Femur (tissue), 1 donor: ENCODE measurements at places on chromosomes 5 and 9.

GRCh38 chr9:130319300-130319699, 53.7 kb downstream of the HMCN2 start:
- DNase-seq = no peak

GRCh38 chr5:164721116-164721515, 1215.7 kb downstream of the MAT2B start:
- no peak for DNase-seq

- no peak for DNase-seq
These were observed 27.8 kb upstream of the GLIS3 start for GRCh38 chr9:4327504-4328191.

- DNase-seq = no peak
These were observed 67.8 kb downstream of the FAT2 start for GRCh38 chr5:151523335-151523734.

DNA sequence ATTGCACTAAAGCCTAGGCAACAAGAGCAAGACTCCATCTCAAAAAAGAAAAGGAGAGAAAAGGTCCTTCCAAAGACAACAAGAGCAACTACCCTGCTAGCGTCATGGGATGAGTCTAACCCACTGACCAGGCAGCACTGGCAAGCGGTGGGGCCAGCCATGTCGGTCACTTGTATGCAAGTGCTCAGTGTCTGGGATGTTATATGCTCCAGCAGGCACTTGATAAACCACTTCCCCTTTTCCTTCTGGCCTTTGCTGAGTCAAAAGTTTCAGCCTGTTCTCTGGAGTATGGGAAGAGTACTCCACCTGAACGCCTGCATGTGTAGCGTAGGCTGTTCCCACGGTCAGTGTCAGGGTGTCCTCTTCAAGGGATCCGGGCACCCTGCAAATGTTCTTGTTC, 9.2 kb upstream of the MXD3 start:
- DNase-seq = no peak

DNA sequence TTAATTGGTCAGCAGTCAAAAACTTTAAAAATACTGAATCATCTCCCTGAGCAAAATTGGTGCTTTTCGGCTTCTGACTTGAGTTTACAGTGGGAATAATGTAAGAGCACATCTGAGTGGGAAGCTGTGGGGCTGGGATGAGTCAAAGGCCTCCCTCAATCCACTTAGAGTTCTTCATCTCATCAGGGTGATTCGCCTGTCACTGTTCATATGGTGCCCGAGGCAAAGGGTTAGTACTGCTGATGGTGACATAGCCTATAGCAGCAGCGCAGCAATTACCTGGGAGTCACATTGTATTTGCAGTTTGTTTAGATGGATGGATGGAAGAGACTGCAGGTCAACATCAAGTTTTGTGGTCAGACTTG, 113.8 kb upstream of the ZNF608 start:
- DNase-seq = no peak

DNA sequence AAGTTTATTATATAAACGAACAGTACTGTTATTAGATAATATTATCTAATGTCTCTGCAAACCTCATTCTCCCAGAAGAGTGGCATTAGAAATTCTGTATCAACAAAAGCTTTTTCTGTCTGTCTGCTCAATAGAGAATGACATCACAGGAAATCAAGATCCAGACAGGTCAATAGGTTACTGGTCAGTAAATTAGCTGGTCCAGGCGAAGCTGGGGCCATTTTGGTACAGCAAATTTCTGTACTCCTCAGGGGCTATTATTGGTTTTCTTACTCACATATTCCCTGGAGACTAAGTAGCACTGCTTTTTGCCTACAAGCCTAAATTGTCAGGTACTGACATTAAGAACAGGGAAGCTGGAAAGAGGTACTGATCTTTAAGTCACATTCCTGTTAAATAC, 80.5 kb downstream of the PLPP1 start:
- no peak for DNase-seq

GRCh38 chr5:53323943-53324642, 156.3 kb upstream of the FST start:
- no peak for DNase-seq

DNA sequence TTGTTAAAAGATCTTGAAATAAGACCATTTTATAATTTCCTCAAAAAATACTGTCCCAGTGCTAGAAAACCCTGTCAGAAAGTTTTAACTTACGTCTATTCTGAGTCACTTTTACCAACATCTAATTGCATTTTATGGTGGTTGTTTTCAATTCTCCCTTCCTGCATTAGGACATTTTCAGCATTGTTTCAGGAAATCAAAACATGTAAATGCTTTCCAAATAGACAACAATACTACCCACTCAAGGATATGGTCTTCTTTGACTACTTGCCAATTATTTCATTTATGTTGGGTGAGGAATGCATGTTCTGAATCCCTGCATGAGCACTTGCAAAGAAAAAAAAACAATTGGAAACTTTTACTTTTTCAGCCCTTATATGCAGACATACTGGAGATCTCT, 284.6 kb upstream of the PDE4D start:
- no peak for DNase-seq

DNA sequence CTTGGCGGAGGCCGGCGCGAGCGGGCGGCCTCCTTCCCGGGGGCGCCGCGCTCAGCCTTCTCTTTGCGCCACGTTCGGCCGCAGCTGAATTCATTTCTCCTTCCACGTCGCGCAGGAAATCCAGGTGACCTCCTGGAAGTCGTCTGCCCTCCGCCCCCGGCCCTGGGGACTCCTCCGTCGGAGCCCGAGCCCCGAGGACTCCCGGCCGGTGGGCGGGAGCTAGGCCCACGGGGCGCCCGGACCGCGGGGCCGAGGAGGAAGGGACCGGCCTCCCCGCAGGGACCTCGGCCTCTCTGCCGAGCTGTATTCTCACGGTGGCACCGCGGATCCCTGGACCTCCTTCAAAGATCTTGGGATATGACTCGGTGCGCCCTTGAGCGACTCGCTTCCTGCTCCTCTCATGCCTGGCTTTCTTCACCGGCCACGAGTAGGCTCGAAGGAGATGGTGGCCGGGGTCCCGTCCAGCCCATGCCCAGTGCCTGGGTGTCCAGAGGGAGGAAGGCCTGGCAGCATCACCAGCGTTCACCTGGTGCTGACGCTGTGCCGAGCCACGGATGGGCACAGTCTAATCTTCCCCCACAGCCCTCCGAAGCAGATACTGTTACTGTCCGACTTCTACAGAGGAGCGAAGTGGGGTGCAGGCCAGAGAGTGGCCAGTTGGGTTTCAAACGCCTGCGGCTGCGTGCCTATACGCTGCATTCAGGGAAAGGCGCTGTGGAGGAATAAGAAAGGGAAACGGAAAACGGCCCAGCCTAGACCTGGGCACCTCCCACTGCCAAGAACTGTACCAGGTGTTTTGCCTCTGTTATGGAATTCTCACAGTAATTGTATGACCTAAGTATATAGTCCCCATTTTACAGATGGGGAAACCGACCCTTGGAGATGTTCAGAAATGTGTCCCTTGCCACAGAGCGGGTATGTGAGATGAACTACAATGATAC, 47.3 kb downstream of the PAX5 start:
- no peak for DNase-seq

- no peak for DNase-seq
These were observed 35.3 kb downstream of the HNRNPH1 start for GRCh38 chr5:179588166-179588565.

DNA sequence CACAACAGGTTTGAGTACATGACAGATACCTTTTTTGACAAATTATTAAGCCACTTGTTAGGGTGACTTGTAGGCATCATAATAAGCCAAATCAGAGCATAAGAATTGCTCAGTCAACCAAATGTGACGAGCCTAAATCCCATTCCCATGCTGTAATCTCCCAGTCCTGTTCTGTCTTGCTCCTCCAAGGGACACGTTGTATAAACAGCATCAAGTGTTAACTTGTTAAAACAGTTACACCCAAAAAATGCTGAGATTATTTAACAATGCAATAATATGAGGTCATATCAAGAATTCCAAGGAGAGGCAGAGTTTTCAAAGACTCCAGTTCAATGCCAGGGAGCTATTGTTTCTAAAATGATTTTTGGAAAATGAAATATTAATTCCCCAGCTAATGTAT, 76.2 kb downstream of the SH3TC2 start:
- DNase-seq = no peak

GRCh38 chr5:152271420-152271819, 133.7 kb downstream of the NMUR2 start:
- DNase-seq = no peak

- peak; percentile 50 for DNase-seq
These were observed at the start of gene TMOD1 for GRCh38 chr9:97501177-97501971. Gene TMOD1, plus strand, starts transcription at chr9:97501666. Its CDS starts 22,523 bp downstream, at chr9:97524189.

GRCh38 chr9:124980431-124980830, 39.5 kb upstream of the GOLGA1 start:
- no peak for DNase-seq

DNA sequence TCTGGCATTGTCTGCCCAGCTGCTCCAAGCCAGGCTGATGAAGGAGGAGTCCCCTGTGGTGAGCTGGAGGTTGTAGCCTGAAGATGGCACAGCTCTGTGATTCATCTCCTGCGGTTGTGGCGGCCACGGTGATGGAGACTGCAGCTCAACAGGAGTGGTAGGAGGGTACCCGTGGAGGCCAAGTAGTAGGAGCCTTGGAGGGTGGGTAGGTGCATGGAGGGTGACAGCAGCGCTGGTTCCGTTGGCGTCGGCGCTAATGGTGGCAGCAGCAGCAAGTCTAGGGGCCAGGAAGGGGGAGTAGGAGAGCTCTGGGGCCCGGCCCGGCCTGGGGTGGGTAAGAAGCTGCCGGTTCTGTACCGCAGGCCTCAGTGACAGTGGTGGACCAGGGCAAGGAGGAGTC, 22.4 kb upstream of the TRIM52 start:
- DNase-seq = no peak
